ENCODE measurements at places on chromosomes 12 and 14.

DNA sequence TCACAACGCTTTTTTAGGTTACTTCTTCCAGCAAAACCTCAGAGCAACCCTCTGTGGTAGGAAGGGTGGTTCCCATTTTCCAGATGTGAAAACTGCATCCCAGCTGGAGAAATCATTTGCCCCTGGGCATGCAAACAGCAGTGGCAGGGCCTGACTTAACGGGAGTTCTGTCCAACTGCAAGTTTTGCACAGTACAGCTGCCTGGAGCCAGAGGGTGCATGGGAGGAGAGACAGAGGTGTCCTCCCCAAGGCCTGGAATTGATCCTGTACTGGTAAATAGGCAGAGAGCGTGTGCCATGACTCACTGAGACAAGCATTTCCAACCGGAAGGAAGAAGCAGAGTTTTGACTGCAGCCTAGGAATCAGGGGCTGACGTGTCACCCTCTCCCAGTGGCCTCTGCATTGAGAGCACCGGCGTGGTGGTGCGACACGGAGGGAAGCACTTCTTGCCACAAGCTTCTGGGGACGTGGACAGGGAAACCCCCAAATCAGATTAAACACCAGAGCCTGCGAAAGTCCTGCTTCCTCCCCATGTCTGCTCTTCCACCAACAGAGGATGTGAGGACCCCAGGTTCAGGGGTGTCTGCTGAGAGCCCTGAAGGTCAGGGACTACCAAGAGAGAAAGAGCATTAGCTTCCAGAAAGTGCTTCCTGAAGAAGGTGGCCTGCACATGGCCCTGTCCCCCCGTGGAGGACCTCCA lies 19.0 kb upstream of the SERPINA4 start:
- DNase-seq = no peak

DNA sequence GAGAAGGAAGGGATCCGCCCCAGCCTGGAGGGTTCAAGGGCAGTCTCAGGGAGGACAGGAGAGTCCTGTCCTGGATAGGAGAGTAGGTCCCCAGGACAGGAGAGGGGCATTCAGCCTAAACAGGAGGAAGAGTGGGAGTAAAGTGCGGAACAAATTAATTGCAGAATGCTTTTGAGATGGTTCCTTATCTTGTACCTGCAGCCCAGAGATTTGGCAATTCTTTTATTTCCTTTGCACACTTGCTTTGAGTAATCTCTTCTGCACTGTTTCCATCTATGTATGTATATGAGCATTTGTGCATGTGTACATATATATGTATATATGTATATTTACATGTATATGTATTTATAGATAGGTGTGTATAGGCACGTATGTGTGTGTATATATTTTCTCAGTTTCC lies 22.7 kb downstream of the PLEK2 start:
- no peak for DNase-seq

DNA sequence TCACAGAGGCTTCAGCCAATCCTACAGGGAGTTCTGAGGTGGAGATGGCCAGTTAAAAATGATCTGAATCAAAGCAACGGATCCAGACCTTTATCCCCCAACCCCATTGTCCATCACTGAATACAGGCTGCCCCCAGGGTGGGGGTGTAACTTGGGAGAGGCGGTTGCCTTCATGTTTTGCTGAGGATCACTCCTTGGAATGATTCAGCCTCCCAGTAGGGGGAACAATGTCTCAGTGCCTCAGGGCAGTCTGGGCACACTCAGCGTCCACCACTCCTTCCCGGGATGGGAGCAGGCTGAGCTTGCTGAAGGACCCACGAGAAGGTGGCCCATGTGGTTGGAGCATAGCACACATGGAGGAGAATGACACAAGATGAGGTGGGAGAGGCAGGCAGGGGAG lies 60.2 kb downstream of the RFX4 start:
- DNase-seq = no peak

GRCh38 chr14:30756594-30756993 lies 117.8 kb upstream of the COCH start:
- DNase-seq = no peak

DNA sequence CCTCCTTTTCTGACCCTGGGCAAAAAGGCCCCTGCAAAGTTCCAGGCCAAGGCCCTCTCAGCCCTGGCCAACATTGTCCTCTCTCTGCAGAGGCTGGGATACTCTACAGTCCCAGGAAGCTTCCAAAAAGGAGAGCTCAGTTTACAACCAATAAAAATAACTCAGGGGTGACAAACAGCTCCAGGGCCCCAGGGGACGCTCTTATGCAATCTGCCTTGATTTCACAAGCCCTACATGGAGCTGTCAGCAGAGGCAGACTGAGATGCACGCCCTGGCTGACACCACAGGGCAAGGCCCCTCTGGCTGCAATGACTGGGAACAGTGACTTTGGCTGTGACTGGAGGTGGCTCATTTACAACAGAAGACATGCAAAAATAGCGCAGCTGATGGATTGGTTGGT lies 129.0 kb upstream of the MED13L start:
- no peak for DNase-seq

DNA sequence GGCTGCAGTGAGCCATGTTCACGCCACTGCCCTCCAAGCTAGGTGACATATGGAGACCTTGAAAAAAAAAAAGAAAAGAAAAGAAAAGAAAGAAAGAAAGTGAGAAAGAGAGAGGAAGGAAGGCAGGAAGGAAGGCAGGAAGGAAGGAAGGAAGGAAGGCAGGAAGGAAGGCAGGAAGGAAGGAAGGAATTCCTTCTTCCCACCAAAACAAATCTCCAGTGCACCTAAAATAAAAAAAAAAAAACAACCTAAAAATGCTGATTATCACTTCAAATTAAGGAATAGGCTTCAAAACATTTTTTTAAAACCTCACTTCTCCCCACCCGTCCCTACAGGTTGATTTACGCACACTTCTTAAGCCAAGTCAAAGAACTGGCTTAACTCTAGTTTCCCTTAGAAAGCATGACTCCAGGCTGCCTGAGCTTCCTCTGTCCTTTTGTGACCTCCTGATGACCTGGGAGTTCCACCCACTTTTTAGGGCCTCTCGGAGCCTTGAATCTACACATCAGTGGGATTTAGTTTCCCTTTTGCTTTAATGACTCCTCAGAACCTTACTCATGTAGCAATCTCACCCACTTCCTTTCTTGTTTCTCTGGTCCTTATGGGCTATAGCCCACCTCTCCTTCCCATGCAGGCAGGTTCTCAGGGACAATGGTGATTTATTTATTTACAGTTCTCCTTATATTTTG lies 18.6 kb downstream of the DUSP6 start:
- DNase-seq = no peak

DNA sequence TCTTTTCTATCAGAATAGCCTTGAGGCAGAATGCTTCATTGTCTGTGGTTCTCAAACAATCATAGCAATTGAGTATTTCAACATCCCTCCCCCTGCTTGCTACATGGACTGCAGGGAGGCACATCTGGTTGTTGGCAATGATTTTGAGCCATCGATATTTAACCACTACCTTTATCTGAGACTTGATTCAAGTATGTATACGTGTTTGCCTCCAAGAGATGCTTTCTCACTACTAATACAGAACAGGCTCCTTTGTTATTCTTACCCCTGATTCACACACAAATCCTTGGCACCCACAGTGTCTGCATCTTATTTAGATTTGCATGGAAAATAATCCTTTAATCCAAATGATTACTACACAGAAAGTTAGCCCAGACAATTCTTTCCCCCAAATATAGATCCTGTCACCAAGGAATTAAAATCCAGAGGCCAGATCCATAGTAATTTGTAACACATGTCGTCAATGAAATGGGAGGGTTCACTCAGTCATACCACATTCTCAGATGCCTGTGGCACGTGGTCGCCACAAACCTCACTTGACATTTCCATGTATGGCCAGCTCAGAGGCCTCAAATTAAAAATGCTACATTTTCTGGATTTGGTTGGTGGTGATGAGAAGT lies 199.3 kb downstream of the ITPR2 start:
- no peak for DNase-seq
